ENCODE measurements at places on chromosomes 5 and 9.

- no peak for DNase-seq
Observed at GRCh38 chr5:116272281-116272941, 187.6 kb downstream of the COMMD10 start.

DNA sequence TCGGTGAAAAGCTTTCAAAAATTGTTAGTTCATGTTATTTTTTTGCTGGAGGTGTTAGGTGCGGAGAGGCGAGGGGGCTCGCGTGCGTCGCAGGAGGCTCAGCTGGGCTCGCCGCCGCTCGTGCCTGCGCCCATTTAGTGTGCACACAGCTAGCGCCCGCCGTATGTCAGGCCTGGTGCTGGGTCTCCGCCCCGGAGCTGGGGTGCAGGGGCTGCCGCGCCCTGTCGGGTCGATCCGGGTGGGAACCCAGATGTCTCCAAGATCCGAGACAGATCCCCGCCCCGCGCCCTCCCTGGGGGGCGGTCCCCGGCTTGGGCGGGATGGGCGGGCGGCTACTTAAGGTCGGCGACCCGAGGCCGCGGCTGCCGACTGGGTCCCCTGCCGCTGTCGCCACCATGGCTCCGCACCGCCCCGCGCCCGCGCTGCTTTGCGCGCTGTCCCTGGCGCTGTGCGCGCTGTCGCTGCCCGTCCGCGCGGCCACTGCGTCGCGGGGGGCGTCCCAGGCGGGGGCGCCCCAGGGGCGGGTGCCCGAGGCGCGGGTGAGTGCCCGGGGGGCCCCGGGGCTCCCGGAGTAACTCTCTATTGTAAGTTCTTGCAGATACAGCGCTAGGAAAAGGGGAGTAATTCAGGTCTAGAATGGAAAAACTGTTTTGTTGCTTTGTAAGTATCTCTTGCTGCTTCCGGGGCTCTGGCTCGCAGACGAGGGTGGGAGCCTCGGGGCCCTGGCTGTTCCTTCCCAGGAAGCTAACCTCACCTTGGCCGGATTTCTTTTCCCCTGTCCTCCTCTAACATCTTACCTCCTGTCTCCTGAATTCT, 31.7 kb downstream of the GSN start:
- no peak for DNase-seq

- no peak for DNase-seq
Observed at GRCh38 chr5:59332236-59332973, 561.1 kb downstream of the PDE4D start.

GRCh38 chr9:71637926-71638325, 130.4 kb downstream of the CEMIP2 start:
- DNase-seq, result no peak

DNA sequence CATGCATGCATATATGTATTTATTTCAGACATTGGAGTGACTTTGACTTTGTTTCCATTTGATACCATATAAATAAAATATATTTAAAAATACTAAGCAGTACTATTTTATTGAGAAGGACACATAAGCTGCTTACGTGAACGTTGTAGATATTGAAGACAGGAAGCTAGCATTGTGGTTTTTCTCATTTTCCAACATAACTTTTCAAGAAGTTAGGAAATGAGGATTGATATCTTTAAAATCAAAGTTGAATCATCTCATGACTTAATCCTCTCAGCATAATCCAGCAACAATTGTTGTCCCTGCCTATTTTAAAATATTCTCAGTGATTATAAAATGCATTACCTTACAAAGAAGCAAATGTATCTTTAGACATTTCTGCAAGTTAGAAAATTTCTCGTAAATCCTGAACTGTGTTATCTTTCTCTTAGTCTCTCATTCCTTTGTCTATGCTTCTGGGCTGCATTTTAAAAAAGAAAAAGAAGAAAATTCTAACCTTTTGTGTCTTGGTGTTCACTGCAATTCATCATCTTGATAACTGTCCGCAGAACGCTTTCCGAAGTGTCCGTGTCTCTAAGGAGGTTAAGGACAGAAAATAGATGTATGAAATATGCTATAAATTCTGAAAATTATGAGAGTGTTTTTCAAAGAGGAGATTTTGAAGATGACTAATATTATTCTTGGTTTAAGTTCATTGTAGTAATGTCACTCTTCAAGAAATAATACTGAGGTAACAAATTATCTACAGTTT, 1089.9 kb upstream of the CDH6 start:
- no peak for DNase-seq

DNA sequence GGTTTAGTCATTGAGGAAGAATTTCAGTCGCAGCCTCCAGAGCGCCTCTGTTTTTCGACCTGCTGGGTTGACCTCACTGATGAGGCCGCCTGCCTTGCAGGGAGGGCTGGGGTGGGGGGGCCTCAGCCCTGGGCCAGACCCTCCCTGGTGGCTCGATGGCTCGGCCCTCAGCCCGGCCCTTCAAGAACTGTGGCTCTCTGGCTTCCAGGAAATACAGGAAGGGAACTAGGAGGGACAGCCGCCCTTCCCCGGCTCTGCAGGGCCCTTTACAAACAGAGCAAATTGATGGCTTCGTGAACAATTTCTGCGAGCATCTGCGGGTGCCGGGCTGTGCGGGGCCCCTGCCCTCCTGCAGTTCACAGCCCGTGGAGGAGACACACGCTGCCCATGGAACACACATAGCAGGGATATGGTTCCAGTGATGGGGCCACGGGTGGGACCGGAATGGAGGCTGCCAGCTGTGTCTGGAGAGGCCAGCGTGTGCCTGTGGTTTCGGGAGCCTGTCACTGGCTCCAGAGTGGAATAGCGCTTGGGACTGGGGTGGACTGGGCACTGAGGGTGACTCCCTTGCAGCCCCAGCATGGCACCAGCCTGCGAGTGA, 39.6 kb downstream of the COL5A1 start:
- DNase-seq, result no peak

DNA sequence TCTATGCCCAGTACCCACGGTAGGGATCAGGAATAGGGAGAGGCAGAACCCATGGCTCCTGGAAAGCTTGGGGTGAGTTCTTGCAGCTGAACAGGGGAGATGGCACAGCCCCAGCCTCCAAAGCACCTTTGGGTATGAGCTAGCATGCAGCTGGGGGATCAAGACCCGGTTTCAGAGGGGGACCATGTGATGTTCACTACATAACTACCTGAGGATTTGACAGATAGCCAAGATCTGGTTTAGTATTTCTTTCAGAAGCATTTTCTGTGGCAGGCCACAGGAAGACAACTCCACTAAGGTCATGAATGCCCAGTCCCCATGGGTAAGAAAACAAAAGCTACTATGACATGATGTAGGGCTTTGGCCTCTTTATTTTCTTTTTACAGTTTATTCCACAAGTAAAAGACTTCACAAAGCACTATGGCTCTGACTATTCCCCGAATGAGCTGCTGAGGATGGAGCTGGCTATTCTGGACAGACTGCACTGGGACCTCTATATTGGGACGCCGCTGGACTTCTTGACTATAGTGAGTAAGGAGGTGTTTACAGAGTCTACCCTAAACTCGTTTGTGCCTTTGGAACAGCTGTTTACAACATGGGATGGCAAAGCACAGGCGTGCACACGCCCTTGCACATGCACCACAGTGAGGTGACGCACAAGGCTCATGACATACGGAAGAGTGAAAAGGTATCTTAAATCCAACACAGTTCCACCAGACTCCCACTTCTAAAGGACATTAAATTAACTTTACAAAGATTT, 3.4 kb downstream of the CCNI2 start:
- no peak for DNase-seq

DNA sequence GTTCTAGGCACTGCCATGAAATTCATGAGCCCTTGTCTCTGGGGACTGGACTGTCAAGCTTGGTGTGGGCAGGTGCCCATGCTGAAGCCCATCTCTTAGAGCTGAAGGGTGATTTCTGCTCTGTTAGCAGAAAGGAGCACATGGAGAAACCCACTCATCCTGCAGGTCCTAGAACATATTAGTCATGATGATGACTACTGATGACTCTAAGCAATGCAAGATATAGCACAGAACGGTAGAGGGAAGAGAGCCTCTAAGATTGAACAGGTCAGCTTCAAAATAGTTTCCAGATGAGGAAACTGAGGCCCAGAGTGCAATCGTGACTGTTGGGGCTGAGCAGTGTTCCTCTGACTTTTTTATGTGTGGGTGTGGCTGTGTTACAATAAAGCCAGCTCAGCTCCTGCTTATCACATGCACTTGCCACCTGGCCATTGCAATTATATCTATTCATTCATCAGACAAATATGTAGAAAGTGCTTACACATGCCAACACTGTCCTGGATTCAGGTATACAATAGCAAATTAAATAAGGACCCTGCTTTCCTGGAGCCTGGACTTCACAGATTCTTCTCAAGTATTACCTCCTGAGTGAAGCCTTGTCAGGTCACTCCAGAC, 140.2 kb upstream of the BRINP1 start:
- no peak for DNase-seq

DNA sequence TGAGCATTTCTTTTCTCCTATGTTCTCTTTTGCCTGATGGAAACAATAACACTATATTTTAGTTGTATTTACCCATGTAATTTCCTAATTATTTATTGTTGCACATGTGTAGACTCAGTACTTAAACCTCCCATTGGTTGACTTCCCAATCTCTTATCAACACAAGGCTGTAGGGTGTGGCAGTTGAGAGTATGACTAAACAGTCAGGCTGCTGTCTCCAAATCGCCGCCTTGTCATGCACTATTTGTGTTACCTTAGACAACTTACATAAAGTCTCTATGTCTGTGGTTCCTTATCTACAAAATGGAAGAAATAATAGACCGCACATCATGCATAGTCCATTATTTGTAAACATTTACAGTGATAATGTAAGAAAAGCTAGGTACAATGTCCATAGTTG, 68.9 kb upstream of the EFNA5 start:
- DNase-seq, result no peak

DNA sequence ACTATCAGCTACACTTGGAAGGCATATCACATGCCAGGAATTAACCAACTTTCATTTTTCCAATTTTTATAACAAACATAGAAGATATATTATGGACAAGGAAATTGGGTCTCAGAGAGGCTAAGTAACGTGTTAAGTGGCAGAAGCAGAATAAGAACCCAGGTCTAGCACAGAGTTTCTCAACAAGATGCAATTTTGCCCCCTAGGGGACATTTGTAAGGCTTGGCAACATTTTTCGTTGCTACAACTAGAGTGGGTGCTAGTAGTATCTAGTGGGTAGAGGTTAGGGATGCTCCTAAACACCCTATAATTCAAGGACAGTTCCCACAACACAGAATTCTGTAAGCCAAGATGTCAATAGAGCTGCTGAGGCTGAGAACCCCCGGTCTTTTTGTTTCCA, 180.6 kb downstream of the SNCAIP start:
- no peak for DNase-seq

DNA sequence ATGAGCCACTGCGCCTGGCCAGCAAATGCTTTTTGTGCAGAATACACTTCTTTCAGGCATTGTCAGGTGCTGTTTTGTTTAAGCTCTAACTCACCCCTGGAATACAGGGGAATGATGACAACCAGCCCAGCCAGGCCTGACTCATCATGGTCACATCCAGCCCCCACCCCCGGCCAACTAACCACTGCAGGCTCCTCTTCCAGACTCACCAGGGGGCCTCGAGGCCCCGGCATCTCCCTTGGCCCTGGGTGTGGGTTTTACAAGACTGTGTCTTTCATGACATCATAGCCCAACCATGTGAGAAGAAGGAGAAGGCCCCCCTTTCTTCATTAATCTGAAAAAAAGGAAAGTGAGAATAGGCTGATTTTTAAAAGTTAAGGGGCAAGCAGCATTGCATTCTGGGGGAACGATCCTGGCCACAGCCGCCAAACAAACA, 35.5 kb downstream of the OLFML2A start:
- no peak for DNase-seq

- no peak for DNase-seq
Observed at GRCh38 chr5:8749556-8749955, 796.3 kb downstream of the SEMA5A start.

- DNase-seq, result no peak
Observed at GRCh38 chr5:172189693-172190296, 1.8 kb upstream of the STK10 start.

- no peak for DNase-seq
Observed at GRCh38 chr9:71683598-71684235, 84.6 kb downstream of the CEMIP2 start.

GRCh38 chr5:114249823-114250222, 112.0 kb upstream of the KCNN2 start:
- no peak for DNase-seq

DNA sequence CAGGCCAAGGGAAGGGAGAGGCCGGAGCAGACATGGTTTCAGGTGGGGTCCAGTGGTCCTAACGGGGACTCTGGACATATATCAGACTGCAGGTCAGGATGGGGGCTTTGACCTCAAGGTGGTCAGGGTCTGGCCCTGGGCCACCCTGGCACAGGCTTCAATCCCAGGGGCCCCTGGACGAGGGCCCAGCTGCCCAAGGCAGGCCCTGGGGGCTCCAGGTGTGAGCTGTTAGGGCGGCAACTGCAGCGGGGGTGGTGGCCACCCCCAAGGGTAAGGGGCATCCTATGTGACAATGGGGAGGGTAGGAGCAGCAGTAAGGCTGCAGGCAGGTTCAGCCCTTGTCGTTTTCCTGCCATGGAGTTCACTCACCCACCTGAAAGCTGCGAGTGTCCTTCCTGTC, 45.4 kb upstream of the CLPTM1L start:
- no peak for DNase-seq

GRCh38 chr9:24438876-24439275, 106.8 kb downstream of the IZUMO3 start:
- no peak for DNase-seq

- DNase-seq, result no peak
Observed at GRCh38 chr5:34040472-34040871, 2.5 kb downstream of the C1QTNF3 start.

Data from stimulated activated CD8-positive, alpha-beta memory T cell treated with anti-CD3 and anti-CD28 coated beads, Interleukin-15, amount 100 ng/mL, for 24 hours (primary cell).